ENCODE measurements at places on chromosomes 1 and 21.

- DNase-seq = no peak
Measured at GRCh38 chr21:41242238-41242829, 74.3 kb upstream of the FAM3B start.

- no peak for DNase-seq
Measured at GRCh38 chr1:46411010-46411405, 16.9 kb downstream of the FAAH start.

DNA sequence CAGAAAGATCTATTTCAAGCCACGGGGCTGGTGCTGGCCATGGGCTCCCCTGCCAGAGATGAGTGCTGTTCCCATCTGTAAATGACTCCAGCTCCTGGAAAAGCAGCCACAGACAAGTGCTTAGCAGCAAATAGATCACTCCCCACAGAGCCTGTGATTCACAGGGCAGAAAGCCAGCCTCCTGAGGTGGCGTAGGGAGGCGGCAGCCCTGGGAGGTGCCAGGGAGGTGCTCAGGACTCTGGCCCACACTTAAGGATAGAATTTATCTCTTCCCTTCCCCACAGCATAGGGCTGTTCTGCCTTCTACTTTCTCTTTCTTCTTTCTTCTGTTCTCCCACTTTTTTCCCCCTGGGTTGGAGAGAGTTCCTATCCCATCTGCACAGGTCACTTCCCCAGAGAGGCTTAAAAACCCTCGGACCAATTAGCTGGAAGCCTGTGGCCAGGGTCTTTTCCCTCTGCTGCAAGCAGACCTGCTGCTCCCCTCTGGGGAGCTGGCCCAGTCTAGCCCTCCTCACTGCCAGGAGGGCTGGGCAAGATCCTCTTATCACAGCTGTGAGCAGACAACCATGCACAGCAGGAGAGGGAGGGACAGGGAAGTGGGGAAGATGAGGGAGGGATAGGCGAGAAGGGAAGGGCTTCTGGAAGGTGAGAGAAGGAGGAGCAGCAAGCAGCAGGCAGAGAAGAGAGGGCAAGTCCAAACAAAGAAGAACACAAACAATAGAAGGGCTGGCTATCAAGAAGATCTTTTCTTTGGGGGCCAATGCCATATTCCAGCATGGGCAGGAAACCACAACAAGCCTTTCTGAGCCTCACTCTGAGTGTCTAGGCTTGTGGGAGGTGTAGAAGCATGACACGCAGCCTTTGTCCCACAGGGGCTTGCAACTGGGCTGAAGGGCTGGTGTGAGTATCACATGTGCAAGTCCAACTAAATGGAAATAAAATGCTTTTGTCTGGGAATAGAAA lies 41.0 kb downstream of the KCND3 start:
- DNase-seq = peak; percentile 60

DNA sequence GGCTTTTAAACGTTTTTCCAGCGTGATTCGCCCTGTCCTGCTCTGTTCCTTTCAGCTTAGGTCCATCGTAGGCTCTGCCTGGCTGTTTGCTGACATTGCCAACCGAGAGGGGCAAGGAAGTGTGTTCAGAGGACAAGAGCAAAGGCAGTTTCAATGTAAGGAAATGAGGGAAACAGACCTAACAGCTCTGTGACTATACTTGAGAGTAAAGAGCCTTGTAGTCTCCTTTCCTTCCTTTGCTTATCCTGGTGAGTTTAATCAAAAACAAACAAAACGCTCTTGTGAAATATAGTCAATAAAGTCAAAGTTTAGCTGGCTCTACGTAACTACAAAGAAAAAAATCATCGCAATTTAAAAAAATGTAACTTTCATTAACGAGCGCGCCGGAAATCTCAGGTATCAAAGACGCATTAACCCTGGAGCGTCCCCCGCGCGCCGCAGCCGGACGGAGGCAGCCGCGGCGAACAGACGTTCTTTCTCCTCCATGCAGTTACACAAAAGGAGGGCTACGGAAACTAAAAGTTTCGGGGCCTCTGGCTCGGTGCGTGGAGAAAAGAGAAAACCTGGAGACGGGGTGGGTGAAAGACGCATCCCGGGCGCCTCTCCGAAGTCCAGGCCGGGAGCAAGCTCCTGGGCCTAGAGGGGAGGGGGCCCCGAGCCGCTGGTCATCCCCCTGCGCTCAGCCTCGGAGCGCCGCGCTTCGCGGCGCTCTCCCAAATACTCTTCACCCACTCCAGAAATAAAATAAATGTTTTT lies 617 bp upstream of the ADGRL2 start:
- peak; percentile 84 for DNase-seq

DNA sequence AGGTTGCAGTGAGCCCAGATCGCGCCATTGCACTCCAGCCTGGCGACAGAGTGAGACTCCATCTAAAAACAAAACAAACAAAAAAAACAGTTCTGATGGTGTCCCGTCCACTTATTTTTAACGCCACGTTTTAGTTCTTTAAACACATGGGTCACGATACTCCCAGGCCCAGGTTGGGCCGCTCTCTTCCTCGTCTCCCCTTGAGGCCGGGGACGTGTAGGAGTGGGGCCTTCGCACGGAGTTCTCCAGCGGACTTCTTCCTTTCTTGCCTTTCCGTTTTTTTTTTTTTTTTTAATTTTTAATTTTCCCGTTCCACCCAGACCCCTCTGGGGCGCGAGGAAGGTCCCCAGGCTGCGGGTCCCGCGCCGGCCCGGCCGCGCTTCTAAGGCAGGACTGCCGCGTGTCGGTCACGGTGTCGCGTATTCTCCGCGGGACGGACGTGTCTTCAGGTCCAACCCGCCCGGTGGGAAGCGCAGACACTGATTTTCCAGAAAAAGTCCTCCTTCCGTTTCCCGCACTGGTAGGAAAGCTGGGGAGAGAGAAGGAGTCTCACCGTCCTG lies 47.5 kb upstream of the SLC19A1 start:
- no peak for DNase-seq

GRCh38 chr1:235325139-235325538 lies 2.8 kb downstream of the ARID4B start:
- no peak for DNase-seq

GRCh38 chr1:11981378-11982009 lies 1.2 kb downstream of the MFN2 start:
- DNase-seq = no peak

DNA sequence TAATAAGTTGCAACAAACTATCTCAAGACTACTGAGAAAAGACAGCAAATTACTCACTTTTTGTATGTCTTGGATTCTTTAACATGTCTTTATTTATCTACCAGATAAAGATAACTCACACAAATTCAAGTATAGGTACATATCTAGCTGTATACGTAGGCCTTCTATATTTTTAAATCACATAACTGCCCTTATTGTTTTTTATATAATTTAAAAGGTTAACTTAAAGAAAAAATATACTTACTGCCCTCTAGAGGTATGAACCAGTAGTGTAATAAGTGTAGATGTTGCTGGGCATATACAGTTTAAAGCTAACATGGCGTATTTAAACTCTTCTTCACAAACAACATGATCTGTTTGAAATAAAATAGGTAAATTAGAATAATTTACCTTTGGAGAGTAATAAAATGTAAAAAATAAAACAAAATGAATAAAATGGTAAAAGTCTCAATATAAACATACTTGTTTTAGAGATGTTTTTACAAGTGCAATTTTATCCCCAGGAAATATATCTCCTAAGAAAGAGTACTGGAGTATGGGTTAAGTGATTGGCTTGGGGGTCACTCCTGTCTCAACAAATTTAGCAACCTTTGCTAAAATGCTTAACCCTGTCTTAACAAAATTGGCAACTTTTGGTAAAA lies 235.2 kb downstream of the KCNT2 start:
- no peak for DNase-seq

GRCh38 chr1:169368406-169368769 lies 393 bp downstream of the BLZF1 start:
- peak; percentile 41 for DNase-seq

DNA sequence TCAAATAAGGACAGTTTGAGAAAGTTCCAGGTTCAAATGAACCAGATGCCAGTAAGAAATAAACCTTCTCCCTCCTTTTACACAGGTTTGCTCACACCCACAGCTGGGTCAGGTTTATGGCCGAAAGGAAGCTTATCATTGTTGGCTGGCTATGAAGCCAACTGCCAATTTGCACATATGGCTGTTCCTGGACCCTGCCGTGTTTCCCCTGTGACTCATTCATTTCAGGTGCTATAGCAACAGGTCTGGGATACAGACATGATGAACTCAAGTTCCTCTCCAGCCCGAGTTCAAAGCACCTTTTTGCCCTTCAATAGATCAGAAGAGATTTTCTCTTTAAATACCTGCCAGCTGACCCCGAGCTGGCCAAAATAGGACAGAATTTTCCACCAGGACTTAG lies 134.4 kb upstream of the SMYD2 start:
- no peak for DNase-seq

GRCh38 chr1:212531796-212532195 lies 76.8 kb upstream of the ATF3 start:
- DNase-seq = no peak

- no peak for DNase-seq
Measured at GRCh38 chr1:7915826-7916500, 24.7 kb downstream of the TNFRSF9 start.

DNA sequence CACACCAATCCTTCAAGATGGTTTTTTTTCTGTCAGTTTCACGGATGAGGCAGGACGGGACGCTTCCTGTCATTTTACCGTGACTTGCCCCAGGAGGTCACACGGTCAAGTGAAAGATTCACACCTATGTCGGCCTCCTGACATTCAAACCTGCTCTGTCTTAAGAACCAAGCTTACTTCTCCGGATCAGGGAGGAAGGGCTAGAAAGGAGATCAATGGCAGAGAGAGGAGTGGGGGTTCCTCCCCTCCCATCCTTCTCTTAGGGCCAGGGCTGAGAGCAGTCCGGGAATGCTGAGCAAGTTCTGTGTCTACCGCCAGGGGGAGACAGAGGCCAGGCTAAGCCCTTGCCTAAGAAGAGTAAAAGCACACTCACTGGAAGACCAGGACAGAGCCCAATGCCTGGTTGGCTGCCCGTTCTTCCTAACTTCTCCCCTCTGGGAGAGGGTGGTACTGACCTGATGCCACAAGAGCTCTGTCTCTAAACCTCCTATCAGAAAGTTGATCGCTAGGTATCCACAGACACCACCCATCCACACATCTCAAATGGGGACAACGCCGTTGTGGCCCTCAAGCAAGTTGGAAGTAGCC lies 1.1 kb upstream of the PPM1J start:
- DNase-seq = peak; percentile 91

DNA sequence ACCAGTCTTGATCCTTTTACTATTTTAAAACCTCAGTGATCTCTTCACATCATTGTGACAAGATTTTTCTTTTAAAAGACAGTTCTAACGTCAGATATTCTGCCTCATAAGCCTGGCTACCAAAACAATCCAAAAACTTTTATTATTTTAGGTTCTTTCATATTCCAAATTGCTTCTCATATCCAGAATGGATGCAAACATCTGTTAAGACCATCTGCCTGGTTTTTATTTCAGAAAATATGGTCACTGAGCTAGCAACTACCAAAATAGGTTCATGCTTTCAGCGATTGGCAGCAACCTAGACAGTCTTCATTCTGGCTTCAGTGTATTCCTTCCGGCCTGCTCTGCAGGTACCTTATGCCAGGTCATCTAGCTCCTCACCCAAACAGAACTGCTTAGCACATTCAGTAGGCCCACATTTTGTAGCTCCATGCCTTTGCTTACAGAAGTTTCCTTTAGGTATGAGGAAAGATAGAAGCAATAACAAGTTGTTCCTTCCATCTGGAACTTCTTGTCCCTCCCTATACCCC lies 59.0 kb upstream of the CACYBP start:
- DNase-seq = no peak

DNA sequence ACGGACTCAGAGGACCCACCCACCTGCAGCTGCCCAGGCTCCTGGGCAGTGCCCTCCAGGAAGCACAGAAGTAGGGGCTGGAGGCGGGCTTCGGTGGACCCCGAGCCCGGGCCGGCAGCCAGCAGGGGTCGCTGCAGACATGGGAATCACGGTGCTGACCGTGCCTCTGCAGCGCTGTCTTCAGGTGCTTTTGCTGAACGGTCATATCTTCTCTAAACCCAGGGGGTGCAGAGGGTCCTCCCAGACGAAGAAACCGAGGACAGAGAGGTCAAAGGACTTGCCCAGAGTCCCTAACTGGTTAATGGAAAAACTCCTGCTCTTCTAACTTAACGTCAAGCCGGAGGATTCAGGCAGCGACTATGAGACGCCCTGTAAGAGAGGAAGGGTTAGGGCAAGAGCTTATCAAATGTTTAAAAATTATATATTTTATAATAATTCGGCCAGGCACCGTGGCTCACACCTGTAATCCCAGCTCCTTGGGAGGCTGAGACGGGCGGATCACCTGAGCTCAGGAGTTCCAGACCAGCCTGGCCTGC lies 21.5 kb upstream of the LEFTY2 start:
- DNase-seq = peak; percentile 86

- DNase-seq = no peak
Measured at GRCh38 chr1:154859786-154860155, 10.3 kb downstream of the KCNN3 start.

GRCh38 chr1:246280551-246280950 lies 226.5 kb downstream of the SMYD3 start:
- no peak for DNase-seq

- DNase-seq = no peak
Measured at GRCh38 chr1:230335861-230336522, 90.1 kb downstream of the PGBD5 start.

- DNase-seq = no peak
Measured at GRCh38 chr21:15743593-15743992, 13.8 kb downstream of the USP25 start.

DNA sequence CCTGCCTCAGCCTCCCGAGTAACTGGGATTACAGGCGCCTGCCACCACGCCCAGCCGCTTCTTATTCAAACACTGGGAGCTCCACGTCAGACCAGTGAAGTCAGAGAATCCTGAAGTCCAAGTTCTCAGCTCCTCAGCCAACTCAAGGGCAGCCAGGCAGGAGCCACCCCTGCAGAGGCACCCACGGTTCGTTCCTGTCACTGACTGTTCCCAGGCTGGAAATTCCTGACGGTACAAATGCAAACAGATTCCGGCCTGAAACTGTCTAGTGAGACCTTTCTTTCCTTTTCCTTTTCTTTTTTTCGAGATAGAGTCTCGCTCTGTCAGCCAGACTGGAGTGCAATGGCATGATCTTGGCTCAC lies 11.7 kb downstream of the SLC35E2B start:
- no peak for DNase-seq

- no peak for DNase-seq
Measured at GRCh38 chr1:58841455-58841854, 57.6 kb upstream of the JUN start.

DNA sequence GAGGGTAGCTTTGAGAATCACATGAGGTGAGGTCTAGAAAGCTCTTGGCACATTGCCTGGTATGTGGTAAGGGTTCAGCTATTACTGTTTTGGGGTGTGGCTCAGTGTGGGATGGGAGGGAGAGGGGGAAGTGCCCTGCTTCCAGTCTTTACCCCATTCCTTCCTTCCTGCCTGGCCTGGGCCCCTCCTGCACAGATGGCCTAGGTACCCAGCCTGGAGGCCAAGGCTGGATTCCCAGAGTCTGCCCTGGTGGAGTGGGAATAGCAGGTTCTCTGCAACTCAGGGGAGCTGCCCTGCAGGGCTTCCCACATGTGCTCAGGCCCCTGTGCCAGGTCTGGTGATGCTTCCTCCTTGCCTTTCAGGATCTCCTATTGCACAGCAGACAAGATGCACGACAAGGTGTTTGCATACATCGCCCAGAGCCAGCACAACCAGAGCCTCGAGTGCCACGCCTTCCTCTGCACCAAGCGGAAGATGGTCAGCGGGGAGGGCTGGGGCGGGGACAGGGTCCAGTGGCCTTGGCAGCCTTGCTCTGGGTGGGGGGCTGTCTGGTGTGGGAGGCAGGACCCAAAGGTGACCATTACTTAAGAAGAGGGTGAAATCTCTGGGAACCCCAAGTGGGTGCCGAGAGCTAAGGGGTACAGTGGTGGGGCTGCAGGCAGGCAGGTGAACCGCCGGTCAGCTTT lies 13.5 kb downstream of the LDLRAP1 start:
- no peak for DNase-seq

Data from ecto neural progenitor cell (in vitro differentiated cells).